ENCODE measurements at places on chromosomes 3 and 15. TPM values are rescaled to one million over a fixed set of nuclear protein-coding genes. Genes with fewer than 3 reads are reported as not detected.
A peak's percentile ranks its signal among the peaks of the same experiment; 100 is the strongest.

DNA sequence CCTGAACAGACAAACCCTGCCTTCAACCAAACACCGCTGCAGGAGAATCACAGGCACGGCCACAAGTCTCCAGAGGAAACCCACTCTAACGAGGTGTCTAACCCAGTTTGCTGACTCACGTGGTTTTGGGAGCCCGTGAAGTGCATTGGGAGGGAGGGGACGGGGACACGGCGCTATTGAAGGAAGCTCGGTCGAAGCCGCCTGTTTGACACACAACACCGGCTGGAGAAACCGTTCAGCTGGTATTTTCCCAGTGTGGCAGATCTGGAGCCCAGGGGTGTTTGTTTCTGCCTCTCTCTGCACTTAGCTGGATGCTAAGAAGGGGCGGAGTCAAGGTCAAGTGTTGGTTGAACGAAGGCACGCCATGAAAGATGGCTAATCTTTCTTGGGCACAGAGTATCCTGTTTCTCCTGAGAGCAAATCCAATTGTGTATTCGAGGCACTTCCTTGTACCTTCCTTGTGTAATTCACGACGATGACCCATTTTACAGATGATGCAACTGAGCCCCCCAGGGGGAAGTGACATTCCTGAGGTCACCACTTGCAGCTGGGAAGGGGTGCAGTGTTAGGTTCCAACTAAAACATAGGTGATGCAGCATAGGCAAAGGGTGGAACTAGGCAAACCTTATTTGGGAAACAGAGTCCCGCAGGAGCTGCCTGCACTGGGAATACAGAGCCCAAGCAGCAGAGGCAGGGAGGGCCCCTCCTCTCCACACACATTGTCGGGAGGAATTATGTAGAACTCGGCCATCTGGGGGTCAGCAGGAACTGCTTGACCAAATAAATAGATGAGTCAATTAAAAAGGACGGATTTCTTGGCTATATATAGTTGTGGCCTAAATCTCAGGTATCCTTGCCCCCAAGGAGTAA, 22.5 kb downstream of the SLC6A6 start:
- H3K36me3 ChIP-seq: no peaks in the 10 kb centered on the region
- H3K27ac ChIP-seq: no peak overlapping the region
- H3K27me3 ChIP-seq: no peaks in the 10 kb centered on the region
- H3K4me3 ChIP-seq: no peak overlapping the region

Gene GTF2A2
- 47.5 TPM for polyA plus RNA-seq

Gene C3orf49
- polyA plus RNA-seq: not detected

Gene DAZL
- polyA plus RNA-seq: not detected

Gene TRH
- not detected for polyA plus RNA-seq

Gene ARL14
- not detected for polyA plus RNA-seq

Gene CCR8
- polyA plus RNA-seq: not detected

Gene SMCO1
- not detected for polyA plus RNA-seq

Gene TM6SF1
- polyA plus RNA-seq: 0.12 TPM

- no peaks in the 10 kb centered on the region for H3K36me3 ChIP-seq
- no peaks in the 10 kb centered on the region for H3K27me3 ChIP-seq
- H3K4me1 ChIP-seq: no peaks in the 10 kb centered on the region
These were observed 97.8 kb downstream of the RPL22L1 start for GRCh38 chr3:170772175-170772574.

Gene CDC25A
- 3.8 TPM for polyA plus RNA-seq

- H3K4me3 ChIP-seq: no peak overlapping the region
- H3K36me3 ChIP-seq: no peaks in the 10 kb centered on the region
- H3K4me1 ChIP-seq: no peaks in the 10 kb centered on the region
- no peak overlapping the region for H3K27ac ChIP-seq
- H3K27me3 ChIP-seq: no peaks in the 10 kb centered on the region
These were observed 38.2 kb downstream of the TIMP4 start for GRCh38 chr3:12120374-12121140.

GRCh38 chr15:46723308-46723707, 994.0 kb upstream of the SEMA6D start:
- no peak overlapping the region for H3K27ac ChIP-seq
- no peaks in the 10 kb centered on the region for H3K4me1 ChIP-seq
- DNase-seq: no peak

- no peaks in the 10 kb centered on the region for H3K27me3 ChIP-seq
- H3K36me3 ChIP-seq: no peaks in the 10 kb centered on the region
- no peak for DNase-seq
- no peak overlapping the region for H3K27ac ChIP-seq
- H3K4me3 ChIP-seq: no peak overlapping the region
- no peaks in the 10 kb centered on the region for H3K4me1 ChIP-seq
These were observed 3.1 kb downstream of the CHST13 start for GRCh38 chr3:126527006-126527405.

DNA sequence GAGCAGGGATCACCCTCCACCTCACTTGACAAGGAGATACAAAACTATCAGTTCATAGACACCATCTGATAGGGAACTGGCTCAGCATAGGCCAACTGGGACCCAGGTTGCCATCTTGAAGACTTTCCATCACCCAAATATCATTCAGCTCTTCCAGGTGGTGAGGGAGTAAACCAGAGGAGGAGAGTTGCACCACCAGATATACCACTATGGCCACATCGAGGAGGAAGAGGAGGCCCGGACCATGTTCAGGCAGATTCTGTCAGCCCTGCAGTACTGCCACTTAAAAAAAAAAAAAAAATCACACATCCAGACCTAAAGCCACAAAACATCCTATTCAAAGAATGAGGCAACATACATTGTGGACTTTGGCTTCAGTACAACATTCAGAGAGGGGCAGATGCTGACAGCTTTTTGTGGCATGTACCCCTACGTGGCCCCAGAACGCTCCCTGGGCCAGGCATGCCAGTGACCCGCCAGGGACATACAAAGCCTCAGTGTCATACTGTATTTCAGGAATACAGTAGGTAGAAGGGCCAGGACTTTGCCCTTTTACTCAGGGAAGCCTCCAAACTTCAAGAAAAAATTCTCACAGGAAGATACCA, 18.4 kb upstream of the EMC3 start:
- no peak overlapping the region for H3K4me3 ChIP-seq
- H3K4me1 ChIP-seq: no peaks in the 10 kb centered on the region
- no peak overlapping the region for H3K27ac ChIP-seq
- no peaks in the 10 kb centered on the region for H3K36me3 ChIP-seq
- no peaks in the 10 kb centered on the region for H3K27me3 ChIP-seq

GRCh38 chr15:81107889-81108288, 26.2 kb upstream of the CFAP161 start:
- peaks cover 5% of the 10 kb centered on the region for H3K27me3 ChIP-seq
- no peak overlapping the region for H3K27ac ChIP-seq
- no peaks in the 10 kb centered on the region for H3K36me3 ChIP-seq
- H3K4me1 ChIP-seq: no peaks in the 10 kb centered on the region
- DNase-seq: no peak

DNA sequence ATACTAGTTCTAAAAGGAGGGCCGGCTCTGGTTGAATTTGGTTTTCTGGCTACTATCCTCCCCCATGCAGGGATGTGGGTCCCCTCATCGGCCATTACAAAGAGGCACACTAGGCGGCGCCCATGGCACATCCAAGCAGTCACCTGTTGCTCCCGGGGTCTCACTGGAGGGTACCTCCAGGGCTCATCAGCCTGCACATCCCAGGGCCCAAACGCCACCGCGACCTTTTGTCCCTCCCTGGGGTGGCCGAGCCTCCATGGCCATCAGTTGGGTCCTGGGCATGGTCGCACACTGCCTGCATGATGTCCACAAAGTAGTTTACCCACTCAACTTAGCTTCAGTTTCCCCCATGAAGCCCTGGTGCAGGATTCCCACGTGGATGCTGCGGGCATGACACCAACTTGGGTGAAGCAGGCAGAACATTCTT, 28.3 kb downstream of the IDH3A start:
- no peak overlapping the region for H3K27ac ChIP-seq
- H3K36me3 ChIP-seq: peaks cover under 1% of the 10 kb centered on the region
- no peaks in the 10 kb centered on the region for H3K27me3 ChIP-seq
- peak; percentile 78 for DNase-seq
- H3K4me1 ChIP-seq: no peaks in the 10 kb centered on the region
- H3K4me3 ChIP-seq: no peak overlapping the region

Gene PPP1R14D
- polyA plus RNA-seq: not detected

DNA sequence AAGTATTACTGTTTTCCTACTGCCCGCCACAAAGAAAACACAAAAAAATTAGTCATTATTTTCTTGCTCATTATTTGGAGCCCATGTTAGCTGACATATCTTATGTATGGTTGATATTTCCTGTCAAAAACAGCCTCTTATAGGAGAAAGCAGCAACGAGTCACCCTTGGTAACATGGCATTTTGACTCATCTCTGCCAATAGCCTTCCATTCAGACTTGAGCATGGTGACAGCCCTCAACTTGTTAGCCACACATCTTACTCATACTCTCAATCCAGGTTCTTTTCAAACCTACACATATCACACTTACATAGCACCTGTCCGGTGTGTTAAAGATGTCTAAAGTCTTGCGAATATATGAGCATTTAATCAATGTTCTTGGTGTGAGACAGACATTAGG, 109.4 kb upstream of the SAMMSON start:
- H3K27ac ChIP-seq: no peak overlapping the region
- DNase-seq: no peak
- H3K4me1 ChIP-seq: no peaks in the 10 kb centered on the region
- no peaks in the 10 kb centered on the region for H3K36me3 ChIP-seq
- H3K27me3 ChIP-seq: no peaks in the 10 kb centered on the region

DNA sequence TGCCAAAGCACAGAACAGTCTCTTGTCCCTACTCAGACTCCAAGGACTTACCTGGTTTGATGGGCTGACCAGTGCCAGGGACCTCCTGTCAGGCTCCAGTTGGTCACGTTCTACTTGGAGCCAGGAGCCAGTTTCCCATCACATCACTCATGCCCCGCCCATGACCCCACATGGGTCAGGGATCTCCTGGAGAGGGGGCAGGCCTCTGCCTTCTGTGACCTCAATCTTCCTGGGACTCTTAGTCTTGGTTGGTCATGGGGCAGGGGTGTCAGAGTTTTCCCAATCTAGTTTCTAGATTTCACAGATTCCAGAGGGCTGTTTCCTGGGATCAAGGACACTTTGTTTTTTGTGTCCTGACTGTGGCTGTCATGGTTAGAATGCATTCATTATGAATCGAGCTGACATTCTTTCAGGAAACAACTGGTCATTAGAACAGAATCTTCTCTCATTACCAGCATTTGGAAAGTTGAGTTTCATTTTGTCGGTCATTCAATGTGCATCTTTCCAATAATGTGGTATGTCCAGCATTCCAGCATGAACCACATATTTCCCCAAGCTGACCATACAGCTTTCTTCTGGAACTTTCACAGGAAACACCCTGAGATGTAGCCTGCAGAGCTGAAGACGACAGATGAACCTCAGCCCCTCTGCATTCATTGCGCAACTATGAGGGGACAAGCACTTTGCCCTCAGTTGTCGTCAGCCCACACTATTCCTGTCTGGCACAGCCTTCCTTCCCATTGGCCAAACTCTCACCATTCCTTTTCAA, 19.8 kb downstream of the CYP19A1 start:
- H3K27ac ChIP-seq: no peak overlapping the region
- H3K27me3 ChIP-seq: no peaks in the 10 kb centered on the region
- DNase-seq: no peak
- no peak overlapping the region for H3K4me3 ChIP-seq

Gene TRANK1
- 0.16 TPM for polyA plus RNA-seq

DNA sequence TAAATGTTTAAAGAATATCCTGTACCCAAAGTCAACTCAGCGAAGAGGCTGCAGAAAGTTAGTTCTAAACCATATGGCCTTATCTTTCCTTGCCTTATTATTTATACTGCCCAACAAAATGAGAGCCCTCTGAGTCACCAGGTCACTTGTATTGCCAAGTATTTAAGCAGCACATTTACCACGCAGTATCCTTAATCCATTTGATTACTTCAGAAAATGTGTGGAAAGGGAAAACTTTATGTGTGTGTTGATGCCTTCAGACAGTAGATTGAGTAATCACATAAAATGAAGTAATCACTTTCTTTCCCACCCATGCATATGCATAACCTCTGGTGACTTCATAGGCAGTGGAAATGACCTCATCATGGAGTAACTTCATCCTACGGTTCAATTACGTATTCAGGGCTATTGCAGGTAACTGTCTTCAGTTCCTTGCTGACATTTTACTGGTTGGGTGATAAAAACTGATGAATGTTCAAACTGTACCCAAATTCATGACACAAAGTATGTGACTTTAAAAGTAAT, 7.5 kb upstream of the CADPS start:
- H3K4me1 ChIP-seq: no peaks in the 10 kb centered on the region
- DNase-seq: no peak
- H3K27ac ChIP-seq: no peak overlapping the region
- H3K4me3 ChIP-seq: no peak overlapping the region
- no peaks in the 10 kb centered on the region for H3K36me3 ChIP-seq
- no peaks in the 10 kb centered on the region for H3K27me3 ChIP-seq

Gene TMCO5A
- not detected for polyA plus RNA-seq

GRCh38 chr3:168539909-168540308, 444.2 kb upstream of the GOLIM4 start:
- no peaks in the 10 kb centered on the region for H3K27me3 ChIP-seq
- no peaks in the 10 kb centered on the region for H3K4me1 ChIP-seq
- no peak overlapping the region for H3K27ac ChIP-seq
- DNase-seq: no peak

DNA sequence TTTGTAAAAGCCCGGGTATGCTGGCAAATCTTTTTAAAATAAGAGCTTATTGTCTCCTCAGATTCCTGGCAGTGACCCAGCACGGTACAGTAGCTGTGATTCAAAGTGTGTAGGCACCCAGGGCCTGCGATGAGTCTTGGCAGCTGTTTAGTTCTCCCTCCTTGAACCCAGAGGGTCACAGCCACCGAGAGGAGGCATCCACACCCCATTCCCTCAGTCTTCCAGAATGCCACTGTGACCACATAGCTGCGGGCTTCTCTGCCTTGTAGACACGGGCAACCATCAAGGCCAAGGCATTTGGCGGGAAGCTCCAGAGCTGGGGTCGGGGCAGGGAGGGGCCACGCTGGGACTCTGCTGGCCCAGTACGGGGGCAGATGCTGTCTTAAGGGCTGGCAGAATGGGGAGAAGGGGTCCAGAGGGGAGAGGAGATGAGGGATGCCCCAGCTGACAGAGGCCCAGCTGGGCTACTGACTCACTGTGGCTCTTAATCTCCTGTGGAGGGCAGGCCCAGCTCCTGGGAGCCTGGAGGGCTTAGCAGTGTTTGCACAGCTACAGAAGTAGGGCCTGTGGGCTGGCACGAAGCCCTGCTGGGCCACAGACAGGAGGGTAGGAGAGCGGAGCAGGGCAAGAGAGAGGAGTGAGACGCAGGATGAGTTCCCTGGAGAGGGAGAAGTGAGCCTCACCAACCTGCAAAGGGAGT, 68.8 kb upstream of the DLG1 start:
- no peaks in the 10 kb centered on the region for H3K27me3 ChIP-seq
- peak; percentile 16 for DNase-seq
- peaks cover 8% of the 10 kb centered on the region for H3K4me1 ChIP-seq

Gene ACTC1
- not detected for polyA plus RNA-seq
